Activated naive CD4-positive, alpha-beta T cell (primary cell): ENCODE measurements at places on chromosomes 6 and 20.

DNA sequence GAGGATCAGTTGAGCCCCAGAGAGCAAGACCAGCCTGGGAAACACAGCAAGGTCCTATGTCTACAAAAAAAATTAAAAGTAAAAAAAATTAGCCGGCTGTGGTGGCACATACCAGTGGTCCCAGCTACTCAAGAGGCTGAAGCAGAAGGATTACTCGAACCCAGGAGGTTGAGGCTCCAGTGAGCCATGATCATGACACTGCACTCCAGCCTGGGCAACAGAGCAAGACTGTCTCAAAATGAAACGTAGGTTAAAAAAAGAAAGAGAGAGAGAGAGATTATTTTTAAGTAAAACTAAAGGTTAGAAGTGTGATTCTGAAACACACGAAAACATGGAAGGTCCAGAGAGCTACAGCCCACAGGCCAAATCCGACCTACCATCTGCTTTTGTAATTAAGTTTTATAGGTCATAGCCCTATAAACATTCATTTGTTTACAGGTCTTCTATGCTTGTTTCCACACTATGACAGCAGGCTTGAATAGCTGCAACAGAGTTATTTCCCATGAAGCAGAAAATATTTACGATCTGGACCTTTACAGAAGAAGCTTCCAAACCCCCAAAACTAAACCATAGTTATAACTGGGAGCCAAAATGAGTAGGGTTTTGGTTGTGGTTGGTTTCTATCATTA lies 279.7 kb downstream of the GMDS start:
- DNase-seq = no peak

DNA sequence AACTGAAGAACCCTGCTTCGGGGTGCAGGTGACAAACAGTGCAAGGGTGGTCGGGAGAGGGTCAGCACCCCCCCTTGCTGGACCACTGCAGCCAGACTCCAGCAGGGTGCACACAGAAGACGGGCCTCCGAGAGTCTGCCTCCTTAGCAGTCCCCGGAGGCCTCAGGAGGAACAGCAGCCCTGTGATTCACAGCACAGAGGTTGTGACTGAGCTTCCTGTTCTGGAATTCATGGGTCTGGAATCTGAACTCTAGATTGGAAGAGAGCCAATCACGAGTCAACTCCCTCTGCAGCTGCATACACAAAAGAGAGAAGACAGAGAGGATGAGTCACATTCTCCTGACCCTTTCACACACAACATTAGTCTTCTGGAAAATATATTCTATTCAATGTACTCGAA lies 249.0 kb upstream of the OPRM1 start:
- no peak for DNase-seq

GRCh38 chr20:5045906-5046305 lies 44.6 kb upstream of the SLC23A2 start:
- DNase-seq = no peak

DNA sequence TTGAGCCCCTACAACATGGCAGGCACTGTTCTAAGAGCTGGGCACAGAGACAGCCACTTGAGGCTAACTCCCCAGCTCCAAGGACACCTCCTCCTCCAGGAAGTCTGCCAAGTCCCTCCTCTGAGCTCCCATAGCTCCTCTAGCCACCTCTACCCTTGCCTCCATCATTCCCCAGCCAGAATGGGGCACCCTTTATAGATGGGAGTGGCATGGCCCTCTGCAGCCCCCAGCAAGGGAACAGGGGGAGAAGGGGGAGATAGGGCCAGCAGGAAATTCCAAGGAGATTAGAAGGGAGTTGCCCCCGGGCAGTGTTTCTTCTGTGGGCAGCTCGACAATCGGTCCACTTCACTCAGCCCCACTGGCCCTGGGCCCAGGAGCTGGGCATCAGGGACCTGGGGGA lies 19.7 kb upstream of the TLDC2 start:
- no peak for DNase-seq

DNA sequence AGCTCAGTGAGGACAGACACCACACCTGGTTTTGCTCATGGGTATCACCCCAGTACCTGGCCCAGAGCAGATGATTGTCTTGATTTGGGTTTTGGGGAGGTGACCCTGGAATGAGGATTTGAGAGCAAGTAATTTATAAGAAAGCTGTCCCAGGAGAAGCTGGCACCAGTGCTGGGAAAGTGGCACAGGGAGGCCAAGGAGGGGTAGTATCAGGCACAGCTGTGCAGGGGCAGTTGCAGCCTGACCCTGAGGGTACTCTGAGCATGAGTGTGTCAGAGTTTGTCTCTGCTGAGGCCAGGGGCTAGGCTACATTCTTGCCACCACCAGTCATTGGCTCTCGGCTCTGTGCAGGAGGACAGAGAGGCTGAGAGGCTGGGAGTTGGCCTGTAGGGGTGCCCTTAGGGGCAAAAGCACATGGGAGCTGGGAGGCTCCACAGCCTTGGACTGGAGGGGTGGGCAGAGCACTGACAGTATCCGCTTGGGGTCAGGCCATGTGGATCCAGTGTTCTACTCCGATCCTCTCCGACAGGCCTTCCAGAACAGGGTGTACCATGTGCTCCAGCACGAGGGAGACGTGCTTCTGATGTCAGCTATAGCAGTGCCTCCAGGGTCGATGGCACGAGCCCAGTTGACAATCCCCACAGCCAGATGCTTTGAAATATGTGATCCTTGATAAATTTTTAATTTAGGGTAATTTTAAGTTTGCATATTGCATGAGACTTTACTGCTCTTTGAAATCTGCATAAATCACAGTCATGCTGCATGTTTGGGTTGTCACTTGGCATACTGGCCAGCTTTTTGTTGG lies 121.3 kb downstream of the PHACTR3 start:
- no peak for DNase-seq

DNA sequence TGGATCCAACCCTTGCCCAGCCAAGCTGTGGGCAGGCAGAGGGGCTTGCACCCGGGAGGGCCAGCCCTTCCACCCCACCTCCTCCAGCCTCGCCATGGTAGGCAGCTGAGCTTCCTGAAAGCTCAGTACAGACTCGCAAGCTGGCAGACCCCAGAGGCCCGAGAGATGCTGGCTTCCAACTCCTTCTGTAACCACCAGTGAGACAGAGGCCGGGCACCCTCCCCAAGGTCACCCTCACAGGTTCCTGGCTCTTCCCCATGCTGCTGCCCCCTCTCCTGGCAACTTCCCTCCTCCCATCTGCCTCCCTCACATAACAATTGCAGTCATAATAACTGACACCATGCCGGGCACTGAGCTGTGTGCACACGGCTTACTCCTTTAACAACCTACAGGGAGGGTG lies 26.2 kb upstream of the NOL4L start:
- DNase-seq = no peak

- DNase-seq = no peak
These were observed 28.8 kb downstream of the AK9 start for GRCh38 chr6:109662192-109662591.

- peak; percentile 47 for DNase-seq
These were observed 429 bp downstream of the AMD1 start for GRCh38 chr6:110874880-110875547.

DNA sequence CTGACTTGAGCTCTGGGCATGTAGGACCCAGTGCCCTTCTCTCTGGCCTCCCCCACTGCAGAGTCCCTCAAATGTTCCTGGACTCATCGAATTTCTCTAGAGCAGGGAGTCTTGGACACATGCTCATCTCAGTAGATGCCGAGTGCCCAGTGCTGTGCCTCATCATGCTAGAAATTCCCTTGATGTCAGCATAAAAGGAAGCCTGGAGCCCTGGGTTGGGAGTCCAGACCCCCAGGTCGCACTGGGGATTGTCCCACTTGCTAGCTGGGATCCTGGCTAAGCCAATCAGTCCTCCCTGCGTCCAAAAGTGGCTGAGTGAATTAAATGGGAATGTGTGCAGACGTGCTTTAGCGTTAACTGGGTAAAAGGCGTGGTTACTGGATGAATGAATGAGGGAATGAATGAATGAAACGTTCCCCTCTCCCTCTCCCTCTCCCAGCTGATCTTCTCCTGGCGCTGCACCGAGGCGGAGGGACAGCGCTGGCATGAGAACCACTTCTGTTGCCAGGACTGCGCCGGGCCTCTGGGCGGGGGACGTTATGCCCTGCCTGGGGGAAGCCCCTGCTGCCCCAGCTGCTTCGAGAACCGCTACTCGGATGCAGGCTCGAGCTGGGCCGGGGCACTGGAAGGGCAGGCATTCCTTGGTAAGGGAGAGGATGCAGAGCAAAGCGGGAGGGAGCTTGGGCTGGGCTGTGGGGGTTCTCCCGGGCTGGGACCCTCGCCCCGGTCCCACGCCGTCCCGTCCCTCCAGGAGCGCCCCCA lies 1.6 kb upstream of the TOMM6 start:
- DNase-seq = no peak

DNA sequence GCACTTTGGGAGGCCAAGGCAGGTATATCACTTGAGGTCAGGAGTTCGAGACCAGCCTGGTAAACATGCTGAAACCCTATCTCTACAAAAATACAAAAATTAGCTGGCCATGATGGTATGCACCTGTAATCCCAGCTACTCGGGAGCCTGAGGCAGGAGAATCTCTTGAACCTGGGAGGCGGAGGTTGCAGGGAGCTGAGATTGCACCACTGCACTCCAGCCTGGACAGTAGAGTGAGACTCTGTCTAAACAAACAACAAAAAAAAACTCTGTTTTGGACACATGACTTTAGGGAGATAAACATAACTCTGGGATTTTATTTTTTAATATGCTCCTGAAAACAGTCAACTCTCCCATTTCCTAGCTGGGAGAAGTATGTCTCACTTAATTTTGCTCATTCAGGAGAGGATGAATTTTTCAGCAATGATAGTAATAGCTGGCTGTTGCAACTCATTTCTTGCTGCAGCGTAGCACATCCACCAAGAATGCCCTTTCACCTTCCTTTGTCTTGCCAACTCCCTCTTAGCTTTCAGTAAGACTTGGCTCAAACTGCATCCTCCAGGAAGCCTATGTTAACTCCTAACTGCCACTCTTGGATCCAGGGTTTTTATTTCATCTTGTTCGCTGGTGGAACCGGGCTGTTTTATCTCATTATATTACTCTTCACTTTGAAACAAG lies 24.3 kb downstream of the TOP1 start:
- no peak for DNase-seq

GRCh38 chr6:133404728-133405127 lies 163.6 kb downstream of the EYA4 start:
- no peak for DNase-seq

DNA sequence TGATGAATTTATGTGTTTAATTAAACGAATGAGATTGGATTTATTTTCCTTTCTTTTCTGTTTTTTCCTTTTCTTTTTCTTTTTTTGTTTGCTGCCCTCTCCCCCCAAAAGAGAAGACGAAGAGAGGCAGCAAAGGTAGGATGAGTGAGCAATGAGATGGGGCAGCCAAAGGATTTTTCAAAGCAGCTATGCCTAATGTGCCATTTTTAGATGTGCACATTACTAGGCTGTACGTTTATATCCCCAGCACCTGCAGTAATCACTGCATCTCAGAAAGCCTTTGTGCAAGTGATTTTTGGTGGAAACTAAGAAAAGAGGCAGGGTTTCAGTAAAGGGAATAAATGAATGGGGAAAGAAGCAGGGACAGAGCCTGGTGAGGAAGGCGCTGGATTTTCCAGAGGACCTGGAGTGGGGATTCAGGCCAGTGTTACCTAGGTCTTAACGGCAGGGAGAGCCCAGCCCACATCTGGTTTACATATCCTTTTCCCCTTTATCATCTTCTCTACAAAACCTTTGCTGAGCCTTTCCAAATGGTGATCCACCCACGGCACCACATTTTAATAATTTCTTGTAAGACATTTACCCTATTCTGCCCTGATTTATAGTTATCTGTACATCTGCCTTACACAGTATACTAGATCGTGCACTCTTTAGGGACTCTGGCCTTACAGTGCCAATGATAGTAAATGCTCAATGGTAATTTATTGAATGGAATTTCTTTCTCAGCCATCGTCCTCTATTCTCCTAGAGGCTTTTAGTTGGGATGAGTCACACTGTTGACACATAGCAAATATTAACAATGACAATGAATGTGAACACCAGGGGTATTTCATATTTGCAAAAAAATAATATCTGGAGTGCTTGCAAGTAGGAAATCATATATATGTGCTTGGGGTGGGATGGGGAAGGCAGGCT lies 38.3 kb upstream of the ATXN1 start:
- no peak for DNase-seq

DNA sequence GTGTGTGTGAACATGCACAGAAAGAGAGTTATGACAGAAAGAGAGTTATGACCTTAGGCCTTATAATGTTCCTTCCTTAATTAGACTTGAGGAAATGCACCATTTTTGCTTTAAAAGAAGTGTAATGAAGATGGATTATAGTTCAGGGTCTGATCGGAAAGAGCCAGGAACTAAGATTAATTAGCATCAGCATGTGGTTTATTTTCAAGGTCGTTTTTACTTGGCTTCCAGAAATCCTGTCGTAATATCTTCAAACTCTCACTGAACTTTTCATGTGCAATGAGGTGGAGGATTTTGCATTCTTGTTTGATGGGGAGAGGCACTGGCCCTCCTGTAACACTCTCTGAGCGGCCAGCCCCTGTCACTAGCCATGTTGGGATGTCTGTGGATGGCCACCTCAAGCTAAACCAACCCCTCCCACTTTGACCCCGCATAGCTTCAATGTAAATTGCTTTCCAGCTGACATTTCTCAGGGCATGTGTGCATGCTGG lies 116.8 kb downstream of the CDC5L start:
- DNase-seq = no peak

GRCh38 chr6:163583558-163583957 lies 169.0 kb downstream of the QKI start:
- no peak for DNase-seq

GRCh38 chr6:39128106-39128505 lies 13.1 kb upstream of the SAYSD1 start:
- DNase-seq = no peak

DNA sequence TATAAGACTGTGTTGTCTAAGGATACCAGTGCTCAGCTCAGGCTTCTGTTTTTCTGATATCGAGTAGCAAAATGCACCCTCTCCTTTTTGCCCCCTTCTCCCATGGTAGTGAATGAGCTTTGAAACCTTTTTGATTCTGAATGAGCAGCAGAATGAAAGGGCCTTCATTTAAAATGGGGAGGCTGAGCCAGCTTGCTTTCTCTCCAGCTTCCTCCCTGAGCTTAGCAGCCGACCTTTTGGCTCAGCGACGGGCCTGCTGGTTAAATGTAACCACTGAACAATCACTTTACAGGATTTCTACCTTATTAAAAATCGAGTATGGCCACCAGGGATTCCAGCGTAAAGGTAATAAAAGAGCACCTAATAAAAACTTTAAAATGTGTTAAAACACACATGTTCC lies 133.7 kb upstream of the SPACA1 start:
- DNase-seq = no peak

DNA sequence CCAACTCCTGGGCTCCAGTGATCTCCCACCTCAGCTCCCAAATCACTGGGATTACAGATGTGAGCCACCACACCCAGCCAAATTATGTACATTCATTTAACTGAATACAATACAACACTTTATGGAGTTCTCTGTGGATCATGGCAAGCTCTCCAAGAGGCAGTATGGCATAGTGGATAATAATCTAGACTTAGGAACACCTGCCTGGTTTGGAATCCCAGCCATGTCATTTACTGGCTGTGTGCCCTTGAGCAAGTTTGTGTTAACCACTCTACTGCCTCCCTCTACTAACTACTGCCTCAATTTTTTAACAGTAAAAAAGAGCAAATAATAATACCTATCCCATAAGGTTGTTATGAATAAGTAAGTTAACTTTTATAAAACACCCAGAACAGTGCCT lies 1.9 kb upstream of the ETV7 start:
- no peak for DNase-seq

- no peak for DNase-seq
These were observed 7.3 kb upstream of the TENT5A start for GRCh38 chr6:81759782-81760181.
